ENCODE measurements at places on chromosomes 6 and 20.

- no peak for DNase-seq
Observed at GRCh38 chr20:5834436-5835005, 84.3 kb downstream of the SHLD1 start.

GRCh38 chr6:63813566-63814120 lies 178.0 kb downstream of the PHF3 start:
- no peak for DNase-seq

DNA sequence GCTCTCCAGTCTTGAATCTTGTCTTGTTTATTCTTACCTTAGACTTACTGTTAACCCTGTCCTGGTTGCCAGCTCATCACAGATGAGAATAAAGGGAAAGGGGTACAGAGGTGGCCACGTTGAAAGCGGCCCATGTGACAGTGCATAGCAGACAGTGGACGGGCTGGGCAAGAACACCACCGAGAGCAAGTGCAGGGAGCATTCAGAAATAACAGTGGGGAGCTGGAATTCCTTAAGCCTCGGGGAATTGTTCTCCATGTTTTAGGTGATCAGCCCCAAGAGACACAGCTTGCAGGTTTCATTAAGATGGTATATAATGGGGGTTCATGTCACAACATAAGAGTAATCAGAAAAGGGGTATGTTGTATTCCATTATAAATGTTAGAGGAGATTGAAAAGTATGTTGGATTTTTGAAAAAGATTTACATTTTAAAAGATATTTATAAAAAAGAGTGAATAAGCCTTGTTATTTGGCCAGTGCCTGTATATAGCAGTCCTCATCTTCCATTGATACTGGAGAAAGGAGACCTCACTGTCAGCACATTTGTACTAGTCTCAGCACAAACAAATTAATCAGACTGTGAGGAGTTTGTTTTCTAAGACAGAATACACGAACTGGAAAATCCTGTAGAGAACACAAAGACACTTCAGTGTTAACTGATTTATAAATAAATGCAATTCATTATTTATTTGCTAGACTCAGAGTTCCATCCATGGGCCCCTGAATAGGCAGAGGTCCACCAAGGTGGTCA lies 35.4 kb downstream of the VAPB start:
- DNase-seq: no peak

GRCh38 chr6:77457720-77458349 lies 5.5 kb downstream of the HTR1B start:
- no peak for DNase-seq

- DNase-seq: no peak
Observed at GRCh38 chr6:73666393-73666792, 12.6 kb upstream of the SLC17A5 start.

DNA sequence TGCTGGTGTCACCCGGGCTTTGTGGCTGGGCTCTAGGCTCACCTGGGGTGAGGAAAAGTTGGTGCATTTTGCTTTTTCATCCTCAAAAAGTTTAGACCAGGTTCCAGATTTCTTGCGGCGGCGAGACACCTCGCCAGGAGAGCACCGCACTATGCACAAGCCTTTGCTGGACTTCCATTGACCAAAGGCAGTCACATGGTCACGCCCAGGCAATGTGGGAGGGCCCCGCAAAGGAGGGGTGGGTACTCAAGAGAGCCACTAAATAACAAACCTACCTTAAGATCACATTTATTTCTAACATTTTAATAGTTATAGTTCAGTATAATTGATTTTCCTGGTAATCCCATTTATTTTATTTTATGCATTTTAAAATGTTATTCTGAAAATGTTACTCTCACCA lies 3.0 kb upstream of the KIF16B start:
- DNase-seq: no peak

GRCh38 chr6:3383525-3383924 lies 73.3 kb downstream of the SLC22A23 start:
- no peak for DNase-seq

DNA sequence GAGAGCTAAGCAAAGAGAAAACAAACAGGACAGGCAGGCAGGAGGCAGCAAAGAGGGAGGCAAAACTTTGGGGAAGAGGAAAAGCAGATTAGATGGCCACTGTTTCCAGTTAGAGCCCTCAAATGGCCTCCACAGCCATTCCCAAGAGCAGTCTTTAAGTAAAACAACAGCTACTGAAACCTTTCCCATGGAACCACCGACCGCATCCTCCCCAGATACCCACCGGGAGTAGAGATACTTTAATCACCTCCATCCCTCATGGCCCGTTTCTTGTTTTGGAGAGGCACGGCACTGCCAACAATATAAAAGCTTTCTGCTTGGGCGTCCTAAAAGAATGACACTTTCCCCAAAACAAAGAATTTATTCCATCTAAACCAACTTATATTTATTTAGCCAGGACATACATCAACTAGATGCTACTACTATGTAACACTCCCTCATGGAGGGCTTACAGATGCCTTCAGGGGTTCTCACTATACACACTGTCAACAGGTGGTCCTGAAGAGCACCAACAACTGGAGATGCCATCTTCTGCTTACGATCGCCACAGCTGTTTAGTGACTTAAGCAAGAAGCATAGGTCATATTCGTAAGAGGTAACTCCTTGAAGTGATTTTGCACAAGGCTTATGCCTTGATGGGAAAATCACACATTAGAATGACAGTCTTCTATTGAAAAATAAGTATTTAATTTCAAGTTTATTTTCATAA lies 43.4 kb downstream of the CNKSR3 start:
- no peak for DNase-seq

- no peak for DNase-seq
Observed at GRCh38 chr6:24564081-24564480, 69.3 kb downstream of the ALDH5A1 start.

DNA sequence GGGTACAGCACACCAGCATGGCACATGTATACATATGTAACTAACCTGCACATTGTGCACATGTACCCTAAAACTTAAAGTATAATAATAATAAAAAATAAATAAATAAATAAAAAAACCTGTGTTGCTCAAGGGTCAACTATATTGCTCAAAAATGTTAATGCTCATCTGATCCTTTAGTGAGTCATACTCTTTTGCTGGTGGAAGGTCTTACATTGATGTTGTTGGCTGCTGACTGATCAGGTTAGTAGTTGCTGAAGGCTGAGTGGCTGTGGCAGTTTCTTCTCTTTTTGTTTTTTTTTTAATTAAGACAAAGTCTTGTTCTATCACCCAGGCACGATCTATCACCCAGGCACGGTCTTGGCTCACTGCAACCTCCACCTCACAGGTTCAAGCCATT lies 29.6 kb upstream of the SMIM26 start:
- no peak for DNase-seq

DNA sequence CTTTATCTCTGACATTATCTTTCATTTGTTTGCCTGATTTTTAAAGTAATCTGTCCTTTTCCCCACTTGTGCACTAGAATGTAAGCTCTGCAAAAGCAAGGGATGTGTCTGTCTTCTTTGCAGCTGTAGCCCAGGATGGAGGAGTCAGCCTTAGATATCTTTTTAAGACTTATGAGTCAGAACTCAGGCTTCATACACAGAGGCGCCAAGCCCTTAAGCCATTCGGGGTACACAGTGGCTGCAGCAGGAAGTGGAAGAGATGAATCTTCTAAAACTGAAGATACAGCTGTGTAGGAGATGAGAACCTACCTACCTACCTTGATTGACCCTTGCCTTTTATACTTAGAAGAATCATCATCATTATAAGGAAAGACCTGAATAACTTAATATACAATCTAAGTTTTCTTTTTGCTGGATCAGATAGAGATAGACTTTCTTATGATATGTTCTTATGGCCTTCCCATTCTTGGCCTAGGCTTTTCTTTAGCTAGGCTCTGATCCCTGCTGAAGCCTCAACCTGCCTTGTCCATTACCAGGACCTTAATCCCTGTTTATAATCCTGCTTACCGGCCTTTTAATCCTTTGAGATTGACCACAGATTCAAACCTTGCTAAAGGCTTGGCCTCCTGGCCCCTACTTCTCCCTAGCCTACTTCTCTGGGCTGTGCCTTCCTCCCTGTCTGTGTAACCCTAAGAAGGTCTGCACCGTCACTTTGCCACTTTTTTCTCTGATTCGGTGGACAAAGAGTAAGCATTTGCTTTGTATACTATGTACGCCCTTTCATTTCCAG lies 304.5 kb downstream of the PRL start:
- DNase-seq: no peak

DNA sequence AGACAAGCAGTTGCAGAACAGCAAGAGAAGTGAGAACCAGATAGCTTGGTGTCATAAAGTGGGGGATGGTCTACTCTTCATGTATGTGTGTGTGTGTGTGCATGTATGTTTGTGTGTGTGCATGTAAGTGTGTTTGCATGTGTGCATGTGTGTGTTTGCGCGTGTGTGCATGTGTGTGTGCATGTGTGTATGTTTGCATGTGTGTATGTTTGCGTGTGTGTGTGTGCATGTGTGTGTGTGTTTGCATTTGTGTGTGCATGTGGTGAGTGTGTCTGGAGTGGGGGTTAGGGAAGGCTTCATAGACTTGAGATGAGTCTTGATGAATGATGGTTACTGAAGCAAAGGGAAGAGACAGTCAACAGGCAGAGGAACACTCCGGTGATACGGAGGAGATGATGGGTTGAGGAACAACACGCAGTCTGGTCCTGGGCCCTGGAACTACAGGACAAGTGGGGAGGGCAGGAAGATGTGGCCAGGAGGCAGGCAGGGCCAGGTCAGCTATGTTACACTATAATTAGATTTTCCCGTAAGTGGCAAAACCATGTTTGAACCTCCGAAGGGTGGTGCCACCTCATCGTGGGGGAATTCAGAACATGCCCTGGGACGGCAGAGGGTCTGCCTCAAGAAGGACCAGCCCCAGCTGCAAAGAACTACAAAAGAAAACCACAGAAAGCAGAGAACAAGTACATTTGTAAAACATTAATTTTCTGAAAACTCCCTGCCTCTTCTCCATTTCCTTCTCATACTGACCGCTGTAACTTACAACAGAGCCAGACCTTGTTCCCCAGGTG lies 38.7 kb upstream of the PDE10A start:
- no peak for DNase-seq

DNA sequence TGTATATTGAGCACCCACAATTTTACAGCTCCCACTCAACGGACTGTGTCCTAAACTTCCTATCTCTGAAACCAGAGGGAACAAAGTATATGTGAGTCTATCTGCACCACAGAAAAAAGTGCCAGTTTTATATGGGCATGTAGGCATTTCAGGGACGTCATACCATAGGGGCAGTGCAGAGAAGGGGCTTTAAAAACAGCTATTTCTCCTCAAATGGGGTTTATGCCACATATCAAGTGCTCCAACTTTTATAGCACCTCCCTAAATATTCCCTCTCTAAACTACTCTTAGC lies 28.9 kb upstream of the ASF1A start:
- DNase-seq: no peak

DNA sequence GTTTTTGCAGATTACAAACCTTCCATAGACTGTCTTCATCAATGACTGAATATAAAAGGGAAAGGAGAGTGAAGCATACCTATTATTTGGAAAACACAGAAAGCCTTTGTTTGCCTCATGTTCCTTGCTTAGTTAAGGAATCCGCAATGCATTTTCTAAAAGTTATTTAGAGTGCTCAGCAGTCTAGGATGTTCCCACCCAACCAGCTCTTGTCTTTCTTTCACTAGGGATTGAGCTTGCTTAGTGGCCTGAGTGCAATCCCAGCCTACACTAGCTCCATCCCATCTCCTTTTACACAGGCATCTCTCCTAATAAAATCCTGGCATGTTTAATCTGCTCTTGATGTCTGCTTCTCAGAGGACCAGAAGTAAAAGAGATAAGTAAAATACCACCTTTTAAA lies 850.5 kb upstream of the GJE1 start:
- DNase-seq: no peak

- no peak for DNase-seq
Observed at GRCh38 chr6:12533586-12533985, 183.0 kb upstream of the PHACTR1 start.

DNA sequence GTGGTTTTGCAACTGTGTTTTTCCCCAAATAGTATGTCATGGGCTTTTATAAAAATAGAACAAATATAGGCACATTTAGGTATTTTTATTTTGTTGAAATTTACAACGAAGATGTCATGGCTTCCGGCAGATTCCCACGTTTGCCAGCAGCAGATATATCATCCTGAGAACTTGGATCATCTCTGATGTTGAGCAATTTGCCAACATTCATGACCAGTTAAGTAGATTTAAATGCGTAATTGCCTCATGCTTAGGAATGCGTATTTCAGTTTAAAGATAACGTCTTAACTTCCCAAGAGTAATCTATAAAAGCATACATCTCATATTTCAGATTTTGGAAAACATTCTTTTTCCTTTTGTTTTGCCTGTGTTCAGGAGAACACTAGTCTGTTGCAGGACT lies 457.8 kb downstream of the QKI start:
- no peak for DNase-seq
